GM23338 (cell line): ENCODE measurements at places on chromosomes 7 and 10. TPM values are rescaled to one million over a fixed set of nuclear protein-coding genes. Genes with fewer than 3 reads are reported as not detected.

The DKK1 gene
- polyA plus RNA-seq, result 0.17 and 0.45 TPM in 2 replicates

The IQUB gene
- polyA plus RNA-seq, result 0.57 and 0.79 TPM in 2 replicates

The DRGX gene
- polyA plus RNA-seq, result not detected in 2 replicates

The PRKG1 gene
- 17.3 and 21.1 TPM in 2 replicates for polyA plus RNA-seq

The STOX1 gene
- polyA plus RNA-seq, result 1.6 and 1.7 TPM in 2 replicates

The ZNF736 gene
- polyA plus RNA-seq, result 2.6 and 4.6 TPM in 2 replicates

The AGBL3 gene
- polyA plus RNA-seq, result 5.6 and 5.9 TPM in 2 replicates

The SSC4D gene
- polyA plus RNA-seq, result 4.9 and 9.7 TPM in 2 replicates

The TUBB8 gene
- polyA plus RNA-seq, result 0.40 and 1.0 TPM in 2 replicates

The LIPK gene
- not detected in 2 replicates for polyA plus RNA-seq

The GIMAP7 gene
- polyA plus RNA-seq, result not detected in 2 replicates
